Astrocyte (in vitro differentiated cells and primary cell): ENCODE measurements at places on chromosomes 7 and 10.
A peak's percentile ranks its signal among the peaks of the same experiment; 100 is the strongest.

- DNase-seq = peak; percentile 35
These were observed 168.3 kb downstream of the CHRM2 start for GRCh38 chr7:137036768-137037167.

DNA sequence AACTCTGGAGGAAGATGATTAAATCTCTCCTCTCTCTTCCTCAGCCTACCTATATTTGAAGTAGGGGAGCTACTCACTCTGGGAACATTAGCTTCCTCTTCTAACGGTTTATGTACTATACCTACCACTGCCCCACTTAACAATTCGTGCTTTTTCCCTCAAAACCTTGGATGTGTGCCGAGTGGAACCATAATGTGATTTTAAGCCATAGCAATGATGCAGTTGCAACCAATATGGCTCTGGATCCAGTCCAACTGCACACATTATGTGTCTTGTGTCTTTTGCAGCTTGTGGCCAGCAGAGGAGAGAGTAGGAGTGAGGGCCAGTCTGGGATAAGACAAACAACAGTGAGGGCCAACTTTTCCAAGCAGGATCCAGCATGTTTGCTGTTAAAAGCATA, 170.7 kb downstream of the GATA3 start:
- no peak for DNase-seq

GRCh38 chr7:131355917-131356777, 28.5 kb downstream of the MKLN1 start:
- DNase-seq = no peak

- no peak for DNase-seq
These were observed 71.1 kb downstream of the DIP2C start for GRCh38 chr10:618229-618989.

DNA sequence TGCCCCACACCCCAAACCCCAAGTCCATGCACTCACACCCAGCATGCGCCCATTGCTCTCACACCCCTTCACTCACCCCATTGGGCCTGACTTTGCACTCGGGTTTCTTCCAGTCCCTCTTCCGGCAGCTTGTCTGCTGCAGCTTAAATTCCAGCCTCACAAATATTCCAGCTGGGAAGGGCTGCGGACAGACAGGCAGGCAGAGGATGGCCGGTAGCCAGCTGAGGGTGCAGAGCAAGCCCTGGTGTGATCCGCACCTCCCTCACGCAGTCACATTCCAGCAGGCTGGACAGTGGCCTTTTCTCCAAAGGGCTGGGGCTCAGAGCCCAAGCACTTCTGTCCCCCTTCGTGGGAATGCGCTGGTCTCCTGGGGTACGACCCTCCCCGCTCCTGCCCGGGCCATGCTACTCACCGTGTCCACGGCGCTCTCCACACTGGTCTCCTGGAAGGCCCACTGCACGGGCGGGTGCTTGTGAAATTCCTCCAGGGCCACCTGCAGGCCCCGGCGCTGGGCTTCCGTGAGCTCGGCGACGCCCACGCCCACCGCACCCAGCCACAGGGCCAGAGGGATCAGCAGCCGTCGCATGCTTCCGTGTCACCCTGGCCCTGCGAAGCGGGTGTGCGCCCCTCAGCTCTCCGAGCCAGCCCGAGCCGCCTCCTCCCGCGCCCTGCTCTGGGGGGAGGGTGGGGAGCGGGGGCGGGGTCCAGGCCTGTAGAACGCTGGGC, 1.2 kb downstream of the RARRES2 start:
- peak; percentile 72 for DNase-seq

DNA sequence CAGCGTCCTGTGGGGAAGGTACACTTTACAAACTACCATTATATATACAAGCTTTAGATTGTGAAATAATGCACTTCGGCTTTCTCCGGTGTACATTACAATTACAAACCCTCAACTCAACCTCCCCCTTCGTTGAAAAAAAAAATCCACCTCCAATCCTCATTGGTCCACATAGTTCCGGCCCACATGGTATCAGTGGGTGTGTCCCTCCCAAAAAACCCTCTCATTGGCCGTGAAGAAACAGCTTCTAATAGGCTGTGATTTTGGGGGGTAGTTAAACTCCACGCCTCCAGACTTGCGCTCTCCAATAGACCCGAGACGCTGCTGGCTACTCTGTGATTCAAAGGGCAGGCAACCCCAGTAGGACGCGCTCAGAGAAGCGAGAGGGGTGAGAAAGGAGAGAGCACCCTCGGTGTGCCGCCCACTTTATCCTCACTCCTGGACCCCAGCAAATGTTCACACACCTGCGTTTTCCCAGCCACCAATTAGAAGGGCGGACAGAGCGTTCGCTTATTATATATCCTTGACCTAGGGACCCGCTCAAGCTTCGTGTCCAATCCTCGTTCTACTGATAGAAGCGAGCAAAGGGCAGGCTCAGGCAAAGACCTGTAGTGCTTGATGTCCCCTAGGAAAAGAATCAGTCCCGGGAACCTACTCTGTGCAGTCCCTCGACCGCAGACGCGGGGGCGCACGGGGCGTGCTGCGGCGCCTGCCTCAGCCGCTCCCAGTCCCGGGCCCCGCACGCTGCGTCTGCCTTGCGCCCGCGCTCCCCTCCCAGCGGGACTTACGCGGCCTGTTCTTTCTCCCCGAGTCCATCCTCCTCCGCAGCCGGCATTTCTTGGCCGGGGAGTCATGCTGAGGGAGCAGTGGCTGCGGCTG, 991 bp downstream of the PANK1 start:
- peak; percentile 95 for DNase-seq

DNA sequence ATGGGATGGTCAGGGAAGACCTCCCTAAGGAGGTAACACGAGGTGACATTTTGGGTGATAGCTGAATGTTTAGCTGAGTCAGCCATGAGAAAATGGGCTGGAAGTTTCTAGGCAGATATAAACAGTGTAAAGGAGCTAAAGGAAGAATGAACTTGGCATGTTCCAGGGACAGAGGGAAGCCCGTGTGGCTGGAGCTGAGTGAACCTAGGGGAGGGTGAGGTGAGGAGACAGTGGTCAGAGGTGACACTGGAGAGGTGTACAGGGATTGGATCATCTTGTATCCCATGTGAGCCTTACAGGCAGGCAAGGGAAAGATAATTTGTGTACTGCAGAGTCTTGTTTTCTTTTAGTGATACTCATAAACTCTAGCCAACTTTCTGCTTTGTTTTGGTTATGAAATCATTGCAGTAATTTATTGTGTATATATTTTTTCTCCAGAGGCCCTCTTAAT, 1.8 kb downstream of the STARD3NL start:
- DNase-seq = no peak

DNA sequence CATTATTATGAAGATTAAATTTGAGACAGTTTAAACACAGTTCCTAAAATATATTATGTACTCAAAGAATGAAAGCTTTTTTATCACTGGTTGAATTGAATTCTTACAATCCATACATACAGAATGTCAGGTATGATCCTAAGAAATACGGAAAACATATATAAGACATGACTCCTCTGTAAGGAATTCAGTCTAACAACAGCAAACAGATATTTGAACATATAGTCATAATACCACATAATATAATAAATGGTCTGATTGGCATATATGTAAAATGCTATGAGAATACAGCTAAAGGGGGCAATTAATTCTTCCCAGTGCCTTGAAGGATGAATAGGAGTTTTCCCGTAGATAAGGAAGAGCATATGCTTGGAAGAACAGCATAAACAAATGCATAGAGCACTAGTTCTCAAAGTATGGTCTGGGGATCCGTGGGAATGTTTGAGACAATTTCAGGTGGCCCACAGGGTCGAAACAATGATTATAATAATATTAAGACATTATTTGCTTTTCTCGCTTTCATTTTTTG, 10.6 kb upstream of the ARID5B start:
- no peak for DNase-seq

GRCh38 chr7:147605323-147605722, 985.2 kb upstream of the C7orf33 start:
- no peak for DNase-seq

- DNase-seq = no peak
These were observed 58.4 kb downstream of the NEURL1 start for GRCh38 chr10:103551619-103552602.

DNA sequence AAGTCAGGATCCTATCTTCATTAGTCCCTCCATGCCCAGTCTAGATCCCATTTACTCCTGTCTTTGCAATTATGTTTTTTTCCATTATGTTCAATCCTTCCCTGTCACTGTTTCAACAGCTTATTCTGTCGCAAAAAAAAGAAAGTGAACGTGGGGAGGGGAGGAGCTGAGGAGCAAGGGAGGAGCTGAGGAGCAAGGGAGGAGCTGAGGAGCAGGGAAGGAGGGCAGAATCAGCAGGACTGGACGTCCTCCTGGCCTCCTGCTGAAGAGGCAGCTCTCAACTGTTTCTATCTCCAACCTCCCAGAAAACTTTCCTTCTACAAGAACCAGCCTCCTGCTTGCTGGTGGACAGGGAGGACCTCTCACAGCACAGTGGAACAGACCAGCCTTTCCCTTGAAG, 26.0 kb downstream of the LARP4B start:
- no peak for DNase-seq

DNA sequence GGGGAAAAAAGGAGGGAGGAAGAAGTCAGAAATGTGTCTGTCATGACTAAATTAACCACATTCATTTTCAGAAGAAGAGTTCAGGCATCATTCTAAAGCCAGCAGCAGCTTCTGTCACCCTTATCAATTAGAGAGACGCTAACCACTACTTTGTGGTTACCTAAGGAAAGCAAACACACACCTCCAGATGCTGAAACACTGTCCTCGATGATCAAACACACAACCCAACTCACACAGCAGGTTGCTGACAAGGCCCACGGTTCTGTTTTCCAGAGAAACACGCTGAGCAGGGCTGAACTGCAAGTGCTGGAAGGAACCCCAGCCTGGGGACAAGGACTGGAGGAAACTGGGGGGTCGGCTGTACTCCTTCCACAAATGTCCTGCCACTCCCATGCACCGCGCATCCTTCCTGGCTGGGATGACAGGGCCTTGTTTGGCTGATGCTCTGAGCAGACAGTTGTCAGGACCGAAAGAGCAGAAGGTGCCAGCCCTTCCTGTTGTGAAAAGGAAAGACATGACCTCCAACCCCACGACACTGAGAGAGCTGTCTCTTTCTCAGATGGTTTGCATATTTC, 36.6 kb downstream of the PRKCQ start:
- no peak for DNase-seq

- no peak for DNase-seq
These were observed 10.2 kb downstream of the CCDC6 start for GRCh38 chr10:59896191-59896590.

- no peak for DNase-seq
These were observed 775.3 kb upstream of the POM121L12 start for GRCh38 chr7:52260046-52260665.

GRCh38 chr10:109726473-109726872, 196.8 kb downstream of the XPNPEP1 start:
- no peak for DNase-seq

DNA sequence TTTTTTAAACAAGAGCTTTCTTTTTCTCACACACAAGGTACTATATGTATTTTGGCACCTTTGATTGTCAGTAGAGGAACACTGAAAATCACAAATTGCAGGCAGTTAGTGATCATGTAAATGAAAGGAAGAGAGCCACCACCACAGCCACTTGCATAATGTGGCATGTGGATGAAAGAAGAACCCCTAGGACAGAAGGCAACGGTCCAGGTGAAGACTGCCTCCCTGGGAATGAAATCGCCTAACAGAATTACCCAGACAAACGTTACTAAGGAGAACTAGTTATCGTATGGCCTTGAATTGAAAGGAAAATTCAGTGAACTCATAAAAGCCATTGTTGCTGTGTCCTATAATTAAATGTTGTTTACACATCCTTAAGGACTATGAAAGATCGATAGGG, 41.2 kb upstream of the PTPRZ1 start:
- no peak for DNase-seq

DNA sequence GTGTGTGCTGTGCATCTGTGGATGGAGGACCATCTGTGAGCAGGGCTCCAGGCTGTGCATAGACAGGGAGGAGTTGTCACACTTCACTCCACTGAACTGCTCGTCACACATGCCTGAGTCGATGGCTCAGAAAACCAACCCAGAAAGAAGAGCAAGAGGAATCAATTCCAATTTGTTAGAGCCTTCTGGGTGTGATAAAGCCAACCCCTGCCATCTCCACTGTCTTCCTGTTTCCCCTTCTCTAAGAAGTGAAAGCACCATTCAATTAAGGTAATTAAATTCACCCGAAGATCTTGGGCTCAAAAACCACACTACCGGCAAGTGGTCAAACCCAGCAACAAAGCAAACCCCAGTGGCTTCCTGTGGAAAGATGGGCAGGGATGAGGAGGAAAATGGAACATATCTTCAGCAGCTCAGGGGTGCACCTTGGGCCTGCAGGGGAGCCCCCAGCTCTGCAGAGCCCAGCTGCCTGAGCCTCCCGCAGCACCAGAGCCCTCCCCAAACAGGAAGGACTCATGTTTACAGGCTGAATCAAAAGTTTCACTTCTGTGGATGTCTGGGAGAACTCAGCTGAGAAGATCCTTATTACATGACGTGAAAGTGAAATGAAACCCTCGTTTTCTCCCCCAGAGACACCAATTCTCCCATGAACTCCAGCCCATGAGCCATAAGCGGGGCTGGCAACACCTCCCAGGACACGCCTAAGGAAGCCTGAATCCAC, 10.9 kb downstream of the C10orf71 start:
- no peak for DNase-seq

- DNase-seq = peak; percentile 84
These were observed 511 bp upstream of the NRP1 start for GRCh38 chr10:33334805-33335550.

- no peak for DNase-seq
These were observed 128.6 kb downstream of the RNF216 start for GRCh38 chr7:5652829-5653228.

GRCh38 chr7:4682621-4683042, 537 bp downstream of the FOXK1 start:
- peak; percentile 41 for DNase-seq

GRCh38 chr10:122499491-122499941, 38.2 kb downstream of the HTRA1 start:
- DNase-seq = no peak

DNA sequence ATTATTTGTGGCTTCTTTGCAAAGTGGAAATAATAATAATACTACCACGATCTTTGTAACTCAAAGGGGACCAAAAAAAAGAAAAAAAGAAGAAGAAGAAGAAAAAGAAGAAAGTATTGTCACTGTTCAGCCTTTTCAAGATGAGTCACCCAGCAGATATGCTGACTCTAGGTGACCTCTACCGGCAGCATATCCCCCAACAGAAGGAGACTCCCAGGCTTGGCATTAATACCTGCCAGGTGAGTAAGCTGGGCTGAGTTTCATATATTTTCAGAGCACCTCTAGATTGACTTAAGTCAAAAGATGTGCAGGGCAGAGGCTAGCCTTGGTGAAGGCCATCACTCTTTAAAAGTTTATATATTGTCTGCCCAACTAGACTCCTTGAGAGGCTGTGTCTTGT, 30.4 kb upstream of the GPR26 start:
- DNase-seq = no peak
